ENCODE measurements at places on chromosomes 5 and 9.

- no peaks in the 10 kb centered on the region for H3K36me3 ChIP-seq
- DNase-seq: peak; percentile 38
- no peak overlapping the region for H3K27ac ChIP-seq
- H3K4me3 ChIP-seq: no peak overlapping the region
Measured at GRCh38 chr5:32708949-32709348, 2.2 kb upstream of the NPR3 start.

- no peak overlapping the region for H3K27ac ChIP-seq
- peaks cover 2% of the 10 kb centered on the region for H3K4me1 ChIP-seq
- no peak overlapping the region for H3K4me3 ChIP-seq
- peak; percentile 35 for DNase-seq
- no peaks in the 10 kb centered on the region for H3K36me3 ChIP-seq
Measured at GRCh38 chr9:18263377-18263776, 210.6 kb upstream of the ADAMTSL1 start.

- H3K4me3 ChIP-seq: no peak overlapping the region
- DNase-seq: peak; percentile 38
- H3K27me3 ChIP-seq: no peaks in the 10 kb centered on the region
- no peaks in the 10 kb centered on the region for H3K4me1 ChIP-seq
- no peaks in the 10 kb centered on the region for H3K36me3 ChIP-seq
Measured at GRCh38 chr5:149151717-149152116, 10.4 kb downstream of the ABLIM3 start.

GRCh38 chr5:160959804-160960203 is 107.8 kb upstream of the ATP10B start:
- no peaks in the 10 kb centered on the region for H3K4me1 ChIP-seq
- DNase-seq: no peak
- peaks cover 2% of the 10 kb centered on the region for H3K27me3 ChIP-seq
- no peaks in the 10 kb centered on the region for H3K36me3 ChIP-seq
- no peak overlapping the region for H3K4me3 ChIP-seq

DNA sequence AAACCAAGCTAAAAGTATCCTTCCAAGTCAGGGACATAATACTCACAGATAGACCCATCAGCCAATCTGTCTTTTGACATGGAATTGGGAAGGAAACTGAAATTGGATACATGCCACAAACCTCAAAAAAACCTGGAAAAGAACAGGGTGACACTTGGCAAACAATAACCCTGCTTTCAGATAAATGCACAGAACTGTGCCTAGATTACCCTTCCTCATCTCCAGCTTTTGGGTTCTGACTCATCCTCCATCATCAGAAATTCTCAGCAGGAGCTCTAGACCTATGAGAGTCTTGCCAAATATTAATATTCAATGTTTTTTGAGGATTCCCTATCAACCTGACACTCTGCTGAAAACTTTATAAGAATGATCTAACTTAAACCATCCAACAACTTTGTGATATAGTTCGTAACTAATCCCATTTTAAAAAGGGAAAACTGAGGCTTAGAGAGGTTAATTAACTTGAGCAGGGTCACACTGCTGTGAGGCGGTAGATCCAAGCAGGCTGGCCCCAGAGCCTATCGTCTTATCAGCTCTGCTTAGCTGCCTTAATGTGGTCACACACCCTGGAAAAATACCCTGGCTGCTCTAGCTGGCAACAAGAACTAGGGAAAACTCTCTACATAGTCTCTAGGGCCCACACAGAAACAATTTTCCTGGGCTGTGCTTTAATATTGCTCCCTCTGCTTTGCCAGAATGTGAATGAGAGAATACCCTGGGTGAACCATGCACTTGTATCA is 157.0 kb upstream of the TRPC7 start:
- H3K36me3 ChIP-seq: no peaks in the 10 kb centered on the region
- H3K27me3 ChIP-seq: no peaks in the 10 kb centered on the region

Measured in mesendoderm (in vitro differentiated cells).